ENCODE measurements at places on chromosomes 1 and 21.

DNA sequence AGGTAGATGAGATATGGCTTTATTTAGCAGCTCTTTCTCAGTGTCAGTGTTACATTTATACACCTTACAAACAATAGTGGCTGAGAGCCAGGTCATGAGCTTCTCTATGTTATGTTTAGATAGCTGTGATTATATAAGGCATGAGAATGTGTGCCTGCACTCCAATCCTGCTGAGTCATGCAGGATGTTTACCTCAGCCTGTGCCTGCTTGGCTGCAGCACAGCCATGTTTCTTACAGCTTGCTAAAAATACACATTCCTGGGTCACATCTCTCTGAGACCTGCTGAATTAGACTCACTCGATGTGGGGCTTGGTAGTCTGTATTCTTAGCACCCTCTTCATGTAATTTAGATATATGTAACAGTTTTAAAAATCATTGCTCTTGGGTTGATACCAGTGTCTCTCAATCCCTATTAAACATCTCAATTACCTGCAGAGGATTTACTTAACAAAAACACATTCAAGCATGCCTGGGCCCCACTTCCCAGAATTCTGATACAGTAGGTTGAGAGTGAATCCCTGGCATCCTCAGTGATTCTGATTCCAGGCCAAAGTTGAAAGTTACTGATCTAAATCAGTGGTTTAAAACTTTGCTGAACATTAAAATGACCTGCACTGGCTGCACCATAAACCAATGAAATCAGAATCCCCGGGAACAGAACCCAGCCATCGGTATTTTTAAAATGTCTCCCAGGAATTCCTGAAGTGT lies 107.5 kb downstream of the GDAP2 start:
- no peak for DNase-seq

GRCh38 chr1:234545517-234546386 lies 64.2 kb downstream of the IRF2BP2 start:
- DNase-seq, result peak; percentile 59

DNA sequence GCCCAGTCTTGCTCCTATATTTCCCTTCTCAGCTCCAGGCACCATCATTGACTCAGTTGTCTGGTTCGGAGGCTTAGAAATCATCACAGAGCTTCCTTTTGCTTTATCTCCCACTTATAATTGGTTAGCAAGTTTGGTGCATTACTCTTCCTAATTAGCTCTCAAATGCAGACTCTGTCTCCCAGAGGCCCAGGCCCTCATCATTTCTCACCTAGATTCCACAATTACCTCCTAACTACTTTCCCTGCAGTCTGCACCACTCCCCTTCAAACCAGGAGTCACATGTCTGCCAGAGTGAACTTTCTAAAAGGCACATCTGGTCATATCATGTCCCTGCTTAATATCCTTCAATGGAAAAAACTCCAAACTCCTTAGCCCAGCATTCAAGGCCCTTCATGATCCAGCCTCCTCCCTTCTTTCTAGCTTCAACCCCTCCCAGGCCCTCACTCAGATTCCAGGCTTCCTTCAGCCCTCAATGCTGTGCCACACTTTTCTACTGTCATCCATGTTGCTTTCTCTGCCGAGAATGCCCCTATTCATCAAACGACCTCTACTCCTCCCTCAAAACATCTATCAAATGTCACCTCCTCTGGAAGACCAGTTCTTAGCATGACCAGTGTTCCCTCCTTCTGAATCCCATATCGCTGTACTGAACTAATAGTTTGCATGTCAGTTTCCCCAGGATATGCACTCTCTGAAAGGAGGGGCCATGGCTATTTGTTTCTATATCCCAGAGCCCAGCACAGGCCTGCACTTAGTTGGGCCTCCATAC lies 30.7 kb downstream of the SYT2 start:
- DNase-seq, result no peak

- DNase-seq, result no peak
Observed at GRCh38 chr1:171185091-171185490, at the start of gene FMO2. Gene FMO2, plus strand, starts transcription at chr1:171185300. Its CDS starts 414 bp downstream, at chr1:171185714.

- no peak for DNase-seq
Observed at GRCh38 chr1:205064301-205064700, 20.0 kb downstream of the TMEM81 start.

DNA sequence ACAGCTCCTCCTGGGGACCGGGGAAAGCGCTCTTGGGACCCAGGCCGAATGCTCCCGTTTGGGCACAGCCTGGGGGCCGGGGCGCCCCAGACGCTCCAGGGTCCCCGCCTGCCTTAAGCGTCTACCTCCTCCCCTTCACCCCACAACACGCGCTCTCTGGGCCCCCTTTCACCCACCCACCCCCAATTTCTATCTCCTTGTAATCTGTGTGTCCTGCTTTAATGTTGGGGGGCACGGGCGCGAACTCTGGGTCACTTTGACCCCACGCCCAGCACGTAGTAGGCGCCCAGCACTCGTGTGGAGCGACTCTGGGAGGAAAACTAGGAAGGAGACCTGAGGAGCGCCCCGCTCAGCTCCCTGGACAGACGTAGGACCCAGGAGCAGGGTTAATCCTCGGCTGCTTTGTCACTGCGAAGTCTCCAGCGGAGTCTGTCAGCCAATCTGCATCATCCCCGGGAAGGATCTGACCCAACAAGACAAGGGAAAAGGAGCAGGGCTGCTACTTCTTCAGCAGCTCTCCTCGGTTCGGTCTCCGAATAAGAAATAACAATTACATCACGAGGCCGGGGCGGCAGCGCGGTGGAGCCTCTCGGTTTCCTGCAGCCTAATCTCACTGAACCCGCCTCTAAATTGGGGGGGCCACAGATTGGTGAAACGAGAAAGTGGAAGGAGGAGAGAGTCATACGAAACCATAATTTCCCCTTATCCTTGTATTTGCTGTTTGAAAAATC lies 757 bp upstream of the NRIP1 start:
- no peak for DNase-seq

GRCh38 chr21:42057851-42058437 lies 13.2 kb upstream of the UMODL1 start:
- no peak for DNase-seq

DNA sequence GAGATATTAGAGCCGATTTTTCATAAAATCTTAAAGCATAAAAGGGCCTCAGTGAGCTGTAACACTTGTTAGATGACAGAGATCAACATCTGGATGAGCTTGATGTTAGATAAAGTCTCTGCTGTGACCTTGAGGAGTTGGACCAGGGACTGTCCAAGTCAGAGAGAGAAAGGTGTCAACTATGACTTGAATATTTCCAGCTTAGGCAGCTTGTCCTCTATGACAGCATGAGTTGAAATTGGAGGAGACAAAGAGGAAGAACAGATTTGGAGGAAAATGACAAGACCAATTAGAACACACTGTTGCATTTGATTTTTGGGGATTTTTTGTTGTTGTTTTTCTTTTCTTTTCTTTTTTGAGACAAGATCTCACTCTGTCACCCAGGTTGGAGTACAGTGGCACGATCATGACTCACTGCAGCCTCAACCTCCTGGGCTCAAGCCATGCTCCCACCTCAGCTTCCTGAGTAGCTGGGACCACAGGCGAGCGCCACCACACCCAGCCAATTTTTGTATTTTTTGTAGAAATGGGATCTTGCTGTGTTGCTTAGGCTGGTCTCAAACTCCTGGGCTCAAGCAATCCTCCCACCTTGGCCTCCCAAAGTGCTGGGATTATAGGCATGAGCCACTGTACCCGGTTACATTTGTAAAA lies 35.3 kb upstream of the CLIC4 start:
- no peak for DNase-seq

DNA sequence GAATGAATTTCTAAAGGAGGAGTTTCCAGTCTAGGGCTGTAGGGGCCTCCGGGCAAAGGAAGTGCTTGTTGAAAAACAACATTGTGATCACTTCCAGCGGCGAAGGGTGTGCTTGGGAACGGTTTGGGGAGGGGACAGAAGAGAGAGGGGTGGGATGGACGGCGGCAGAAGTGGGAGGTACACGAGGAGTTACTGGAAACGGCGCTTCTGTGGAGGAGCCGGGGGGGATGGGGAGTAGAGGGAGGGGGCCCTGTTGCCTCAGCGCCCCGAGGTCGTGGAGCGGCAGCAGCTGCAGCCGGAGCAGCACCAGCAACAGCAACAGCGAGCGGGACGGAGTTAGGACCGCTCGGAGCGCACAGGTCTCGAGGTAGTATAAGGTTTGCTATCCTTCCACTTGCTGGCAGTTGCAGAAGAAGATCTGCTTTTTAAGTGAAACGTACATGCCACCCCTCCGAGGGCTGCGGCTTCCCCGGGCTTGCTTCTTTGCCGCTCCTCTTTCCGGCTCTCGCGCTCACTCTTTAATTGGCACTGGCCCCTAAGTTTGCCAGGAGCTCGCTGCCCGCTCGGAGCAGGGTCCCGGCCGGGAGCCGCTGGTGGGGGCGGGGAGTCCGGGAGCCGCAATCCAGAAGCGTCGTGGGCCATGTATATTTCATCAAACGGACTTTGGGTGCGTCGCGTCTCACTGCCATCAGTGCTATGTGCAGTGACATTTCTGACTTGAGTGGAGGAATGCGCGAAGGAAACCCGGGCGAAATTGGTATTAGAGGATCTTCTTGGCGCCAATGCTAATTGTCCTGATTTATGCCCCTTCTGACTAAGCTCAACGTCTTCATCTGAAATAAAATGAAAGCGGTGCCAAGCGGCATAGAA lies 771 bp upstream of the NTNG1 start:
- peak; percentile 23 for DNase-seq

GRCh38 chr21:33023574-33024200 lies 2.0 kb upstream of the OLIG2 start:
- peak; percentile 52 for DNase-seq

DNA sequence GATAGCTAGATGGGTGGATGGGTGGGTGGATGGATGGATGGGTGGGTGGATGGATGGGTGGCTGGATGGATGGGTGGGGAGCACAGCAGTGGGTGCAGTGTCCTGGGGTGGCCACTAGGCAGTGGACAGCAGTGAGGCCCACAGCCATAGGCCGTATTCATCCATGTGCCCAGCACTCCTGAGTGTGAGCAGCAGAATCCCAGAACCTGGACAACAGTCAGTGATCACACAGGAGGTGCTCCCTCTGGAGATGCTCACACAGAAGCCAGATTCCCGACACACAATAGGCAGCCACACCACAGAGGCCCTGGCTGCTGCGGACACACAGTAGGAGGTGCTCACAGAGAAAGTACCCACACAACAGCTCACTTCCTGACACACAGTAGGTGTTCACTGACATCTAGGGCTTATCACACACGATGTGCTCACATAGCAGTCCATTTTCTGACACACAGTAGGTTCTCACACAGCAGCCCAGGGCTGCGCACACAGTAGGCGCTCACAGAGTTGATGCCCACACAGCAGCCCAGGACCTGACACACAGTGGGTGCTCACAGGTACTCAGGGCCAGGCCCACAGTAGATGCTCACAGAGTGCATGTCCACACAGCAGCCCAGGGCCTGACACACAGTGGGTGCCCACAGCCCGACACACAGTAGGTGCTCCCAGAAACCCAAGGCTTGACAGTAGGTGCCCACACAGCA lies 64.0 kb downstream of the RAP1GAP start:
- DNase-seq, result no peak

DNA sequence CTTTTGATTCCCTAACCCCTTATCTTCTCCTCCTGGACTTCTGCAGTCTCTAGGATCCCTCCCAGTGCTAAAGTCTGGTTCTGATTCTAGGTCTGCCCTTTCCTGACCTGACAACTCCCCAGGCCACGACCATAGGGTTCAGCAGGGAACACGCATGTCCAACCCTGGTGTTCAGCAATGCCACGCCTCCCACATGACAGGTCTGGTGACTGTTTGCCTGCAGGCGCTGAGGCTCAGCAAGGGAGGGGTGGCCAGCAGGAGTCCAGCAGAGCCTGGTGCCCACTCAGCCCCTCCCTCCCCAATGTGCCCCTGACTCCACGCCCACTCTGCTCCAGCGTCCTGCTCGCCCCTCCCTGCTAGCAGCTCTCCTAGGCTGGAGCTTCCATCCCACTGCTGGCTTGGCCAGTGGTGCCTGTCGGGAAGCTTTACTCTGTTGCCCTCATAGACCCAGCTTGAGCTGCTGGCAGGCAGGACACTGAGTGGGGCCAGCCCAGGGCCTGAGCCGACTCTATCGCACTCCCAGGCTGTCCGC lies 17.3 kb downstream of the SLC9A1 start:
- peak; percentile 74 for DNase-seq

- no peak for DNase-seq
Observed at GRCh38 chr1:193068013-193068412, 8.6 kb downstream of the RO60 start.

GRCh38 chr1:213292614-213293013 lies 241.6 kb downstream of the RPS6KC1 start:
- no peak for DNase-seq

- no peak for DNase-seq
Observed at GRCh38 chr1:229557200-229557850, 1.2 kb downstream of the ABCB10 start.

GRCh38 chr1:157157501-157158190 lies 19.5 kb upstream of the ETV3 start:
- no peak for DNase-seq

- no peak for DNase-seq
Observed at GRCh38 chr1:217622042-217622441, 8.8 kb downstream of the GPATCH2 start.

DNA sequence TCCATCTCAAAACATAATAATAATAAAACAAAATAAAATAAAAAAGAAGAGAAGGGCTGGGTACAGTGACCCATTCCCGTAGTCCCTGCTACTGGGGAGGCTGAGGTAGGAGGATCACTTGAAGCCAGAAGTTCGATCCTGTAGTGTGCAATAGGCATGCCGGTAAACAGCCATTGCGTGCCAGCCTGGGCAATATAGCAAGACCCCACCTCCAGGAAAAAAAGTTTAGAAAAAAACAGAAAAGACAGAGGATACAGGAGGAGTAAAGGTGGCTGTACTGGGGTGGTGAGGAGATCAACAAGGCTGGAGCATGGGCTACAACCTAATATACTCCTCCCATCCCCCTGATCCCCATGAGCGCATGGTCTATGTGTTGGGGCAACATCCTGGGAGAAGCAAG lies 30.8 kb downstream of the PTAFR start:
- no peak for DNase-seq

- DNase-seq, result peak; percentile 80
Observed at GRCh38 chr1:76867342-76868130, at the start of gene ST6GALNAC5. Gene ST6GALNAC5, plus strand, starts transcription at chr1:76867480.

GRCh38 chr1:9361630-9362260 lies 69.1 kb downstream of the SPSB1 start:
- DNase-seq, result no peak

DNA sequence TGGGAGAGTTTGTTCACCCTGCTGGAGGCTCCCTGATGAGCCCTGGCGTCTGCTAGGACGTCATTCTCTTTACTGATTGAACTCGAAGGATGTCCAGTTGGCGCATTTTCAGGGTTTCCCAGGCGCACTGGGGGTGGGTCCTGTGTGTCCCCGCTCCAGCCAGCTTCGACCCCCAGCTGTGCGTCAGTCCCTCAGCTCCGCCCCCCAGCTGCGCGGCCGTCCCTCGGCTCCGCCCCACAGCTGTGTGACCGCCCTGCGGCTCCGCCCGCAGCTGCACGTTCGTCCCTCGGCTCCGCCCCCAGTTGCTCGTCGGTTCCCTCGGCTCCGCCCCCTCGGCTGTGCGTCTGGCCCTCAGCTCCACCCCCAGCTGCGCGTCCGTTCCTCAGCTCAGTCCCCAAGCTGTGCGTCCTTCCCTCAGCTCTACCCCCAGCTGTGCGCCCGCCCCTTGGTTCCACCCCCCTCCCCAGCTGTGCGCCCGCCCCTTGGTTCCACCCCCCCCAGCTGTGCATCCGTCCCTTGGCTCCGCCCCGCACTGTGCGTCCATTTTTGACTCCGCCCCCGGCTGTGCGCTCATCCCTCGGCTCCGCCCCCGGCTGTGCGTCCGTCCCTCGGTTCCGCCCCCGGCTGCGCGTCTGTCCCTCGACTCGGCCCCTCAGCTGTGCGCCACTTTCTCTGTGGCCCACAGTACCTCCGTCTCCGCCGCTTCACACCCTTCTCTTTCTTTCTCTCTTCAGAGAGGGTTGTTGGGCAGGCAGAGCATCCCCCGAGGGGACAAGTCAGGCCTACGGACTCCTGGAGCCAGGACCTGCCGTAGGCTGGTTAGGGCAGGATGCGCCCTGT lies 61.3 kb downstream of the FAAP20 start:
- DNase-seq, result peak; percentile 95

All from NCI-H1417 (cell line).